Transverse colon (tissue), 4 donors: ENCODE measurements at places on chromosomes 1 and 21. TPM values are rescaled to one million over a fixed set of nuclear protein-coding genes. Genes with fewer than 3 reads are reported as not detected.

NTNG1 gene
- total RNA-seq: not detected

CDK18 gene
- total RNA-seq: 32.6 TPM

LHX8 gene
- total RNA-seq: not detected

IFNLR1 gene
- 2.6 TPM for total RNA-seq

MXRA8 gene
- 145 TPM for total RNA-seq

DNA sequence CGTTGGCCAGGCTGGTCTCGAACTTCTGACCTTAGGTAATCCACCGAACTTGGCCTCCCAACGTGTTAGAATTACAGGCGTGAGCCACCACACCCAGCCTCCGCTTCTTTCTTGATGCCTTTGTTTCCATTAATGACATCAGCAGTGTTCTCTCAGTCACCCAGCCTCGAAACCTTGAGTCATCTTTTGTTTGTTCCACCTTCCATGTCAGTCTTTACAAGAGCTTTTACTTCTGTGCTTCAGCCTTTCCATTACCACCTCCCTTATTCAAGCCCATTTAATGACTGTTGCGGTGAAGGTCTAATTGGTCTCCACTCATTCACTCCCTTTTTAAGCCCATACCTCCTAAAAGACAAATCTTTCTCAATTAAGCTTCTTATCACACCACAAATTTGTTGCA lies 146.6 kb upstream of the ADGRL2 start:
- DNase-seq: no peak
- no peaks in the 10 kb centered on the region for H3K27me3 ChIP-seq
- no peaks in the 10 kb centered on the region for H3K4me1 ChIP-seq
- no peak overlapping the region for H3K4me3 ChIP-seq

DNA sequence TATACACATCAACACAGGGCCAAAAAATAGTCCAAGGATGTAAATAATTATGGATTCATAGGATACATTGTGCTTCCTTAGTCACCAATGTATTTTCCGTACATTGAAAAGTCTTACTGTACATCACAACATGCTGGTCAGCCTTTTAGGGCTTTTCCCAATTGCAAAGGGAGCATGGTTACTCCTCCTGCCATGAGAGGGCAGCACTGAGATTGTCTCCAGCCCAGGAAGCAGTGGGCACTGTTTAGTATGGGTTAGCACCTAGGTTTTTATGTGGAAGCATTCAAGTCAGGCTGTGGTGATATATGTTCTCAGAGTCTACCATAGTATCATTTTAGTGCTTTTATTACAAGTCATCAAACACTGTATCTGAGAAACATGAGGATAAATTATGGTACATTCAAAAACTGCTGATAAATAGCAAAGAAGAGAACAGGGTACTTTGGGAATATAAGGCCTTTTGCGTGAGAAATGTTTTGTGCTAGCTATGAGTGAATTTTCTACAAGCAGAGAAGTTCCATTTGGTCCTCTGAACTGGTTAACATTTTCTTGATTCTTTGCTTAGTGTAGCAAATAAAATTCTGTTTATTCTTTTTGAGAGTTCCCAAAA lies 34.0 kb downstream of the ST6GALNAC5 start:
- no peaks in the 10 kb centered on the region for H3K27me3 ChIP-seq
- no peak overlapping the region for H3K27ac ChIP-seq
- H3K4me3 ChIP-seq: no peak overlapping the region

GRCh38 chr1:187167555-187167954 lies 338.8 kb downstream of the PLA2G4A start:
- DNase-seq: no peak
- H3K4me1 ChIP-seq: no peaks in the 10 kb centered on the region
- H3K36me3 ChIP-seq: no peaks in the 10 kb centered on the region
- H3K27me3 ChIP-seq: no peaks in the 10 kb centered on the region

GRCh38 chr1:20119347-20119746 lies at the start of gene PLA2G2D:
Gene PLA2G2D (minus strand): TSS chr1:20119536. CDS start chr1:20119498, 38 bp downstream.
- no peaks in the 10 kb centered on the region for H3K4me1 ChIP-seq
- no peaks in the 10 kb centered on the region for H3K27me3 ChIP-seq
- no peak for DNase-seq

DNA sequence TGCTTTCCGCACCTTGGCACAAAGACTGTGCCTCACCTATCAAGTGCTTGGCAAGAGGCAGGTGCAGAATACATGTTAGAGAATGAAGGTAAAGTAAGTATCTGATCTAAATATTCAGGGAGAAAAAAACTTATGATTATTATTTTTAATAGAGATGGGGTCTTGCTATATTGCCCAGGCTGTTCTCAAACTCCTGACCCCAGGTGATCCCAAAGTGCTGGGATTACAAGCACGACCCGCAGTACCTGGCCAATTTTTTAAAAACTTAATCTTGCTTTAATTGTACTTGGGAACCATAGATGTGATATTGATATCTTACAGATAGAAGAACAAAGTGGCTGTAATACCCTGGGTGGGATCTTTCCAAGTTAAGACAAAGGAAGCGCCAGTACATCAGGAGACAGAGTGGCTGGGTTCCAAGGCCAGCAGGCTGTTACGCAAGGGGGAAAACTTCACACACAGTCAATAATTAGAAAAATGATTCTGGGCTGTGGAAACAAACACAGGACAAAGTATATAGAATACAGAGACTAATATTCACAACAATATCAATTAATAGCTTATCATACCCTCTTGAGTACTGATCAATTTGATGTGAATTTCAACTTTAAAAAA lies 58.6 kb upstream of the ATP1A1 start:
- H3K27me3 ChIP-seq: no peaks in the 10 kb centered on the region
- no peak overlapping the region for H3K4me3 ChIP-seq
- peaks cover 5% of the 10 kb centered on the region for H3K4me1 ChIP-seq
- DNase-seq: no peak
- no peaks in the 10 kb centered on the region for H3K36me3 ChIP-seq

GRCh38 chr1:244046907-244047611 lies 4.0 kb upstream of the ZBTB18 start:
- DNase-seq: no peak
- no peaks in the 10 kb centered on the region for H3K27me3 ChIP-seq
- H3K4me3 ChIP-seq: peak overlapping the region; percentile 63

- no peaks in the 10 kb centered on the region for H3K36me3 ChIP-seq
- no peak overlapping the region for H3K4me3 ChIP-seq
- no peak for DNase-seq
- H3K27ac ChIP-seq: no peak overlapping the region
- peaks cover 6% of the 10 kb centered on the region for H3K4me1 ChIP-seq
- H3K27me3 ChIP-seq: peaks cover 59% of the 10 kb centered on the region
Measured at GRCh38 chr1:2462819-2463218, 13.3 kb upstream of the PLCH2 start.

- H3K27ac ChIP-seq: peak overlapping the region; percentile 10
- no peak for DNase-seq
- H3K36me3 ChIP-seq: no peaks in the 10 kb centered on the region
Measured at GRCh38 chr1:184574588-184574987, 180.1 kb downstream of the EDEM3 start.
